ENCODE measurements at places on chromosomes 2 and 18. TPM values are rescaled to one million over a fixed set of nuclear protein-coding genes. Genes with fewer than 3 reads are reported as not detected.

DNA sequence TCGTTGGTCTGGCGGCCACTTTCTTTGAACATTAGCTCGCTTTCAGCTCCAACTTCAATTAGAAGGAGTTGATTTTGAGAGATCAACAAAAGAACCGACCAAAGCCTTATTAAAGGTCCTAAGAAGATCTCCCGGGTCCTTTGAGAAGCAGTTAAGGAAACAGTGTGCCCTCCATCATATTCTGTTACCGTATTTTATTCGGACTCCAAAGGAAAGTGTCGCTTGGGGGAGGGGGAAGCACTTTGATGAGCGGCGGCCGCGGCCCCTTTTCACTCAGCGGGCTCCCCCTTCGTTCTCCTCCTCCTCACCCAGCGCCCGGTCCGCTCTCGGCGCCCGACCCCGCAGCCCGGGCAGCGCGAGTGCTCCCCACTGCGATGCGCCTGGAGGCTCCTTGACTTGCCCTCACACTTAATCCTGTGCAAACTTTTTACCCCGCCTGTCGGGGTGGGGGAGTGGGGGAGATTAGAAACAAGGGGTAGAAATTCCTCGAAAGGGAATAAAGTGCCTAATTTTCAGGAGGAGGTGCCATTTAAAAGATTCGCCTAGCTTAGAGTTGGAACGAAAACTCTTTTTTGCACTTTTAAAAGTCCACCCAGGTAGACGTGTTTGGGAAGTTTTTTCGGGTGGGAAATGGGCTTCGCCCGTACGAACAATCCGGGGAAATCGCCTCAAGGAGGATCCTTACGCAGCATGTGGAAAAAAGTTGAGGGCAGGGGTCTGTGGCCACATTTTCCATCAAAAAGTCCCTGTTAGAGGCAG lies 1.2 kb upstream of the OTX1 start:
- peak; percentile 29 for DNase-seq

DNA sequence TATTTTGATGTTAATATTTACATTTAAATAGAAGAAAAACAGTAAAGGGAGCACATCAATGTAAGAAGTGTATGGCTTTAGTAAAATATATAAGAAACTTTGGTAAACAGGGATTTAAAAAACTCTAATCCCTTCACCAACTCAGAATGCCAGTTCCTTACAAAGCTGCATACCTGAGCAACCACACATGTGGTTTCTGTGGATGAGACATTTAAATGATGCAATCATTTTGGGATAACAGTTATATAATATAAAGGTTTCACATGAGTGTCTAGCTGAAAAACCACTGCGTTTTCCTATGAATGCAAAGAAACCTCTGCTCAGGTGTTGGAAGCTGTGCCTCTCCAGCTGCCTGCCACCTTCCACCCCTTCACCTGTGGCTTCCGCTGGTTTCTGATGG lies 209.1 kb upstream of the REV1 start:
- peak; percentile 77 for DNase-seq

DNA sequence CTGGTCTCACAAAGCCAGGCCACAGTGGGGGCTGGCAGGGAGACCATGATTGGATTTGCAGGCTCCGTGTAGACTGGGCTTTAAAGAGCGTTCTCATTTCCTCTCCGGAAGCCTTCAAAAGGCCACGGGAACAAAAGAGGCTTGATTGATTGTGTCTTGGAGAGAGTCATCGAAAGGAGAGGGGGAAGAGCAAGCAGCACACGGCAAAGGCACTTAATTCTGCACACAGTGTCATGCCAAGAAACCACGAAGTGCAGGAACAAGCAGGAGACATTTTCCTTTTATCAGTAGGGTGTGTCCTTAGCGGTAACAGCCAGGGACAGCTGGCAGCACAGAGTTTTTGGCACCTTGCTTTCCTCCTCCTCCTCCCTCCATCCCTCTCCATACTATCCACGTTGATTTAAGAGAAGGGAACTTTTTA lies 47.7 kb downstream of the GLI2 start:
- DNase-seq = peak; percentile 51

GRCh38 chr2:111118981-111119821 lies 1.5 kb upstream of the BCL2L11 start:
- DNase-seq = no peak

DNA sequence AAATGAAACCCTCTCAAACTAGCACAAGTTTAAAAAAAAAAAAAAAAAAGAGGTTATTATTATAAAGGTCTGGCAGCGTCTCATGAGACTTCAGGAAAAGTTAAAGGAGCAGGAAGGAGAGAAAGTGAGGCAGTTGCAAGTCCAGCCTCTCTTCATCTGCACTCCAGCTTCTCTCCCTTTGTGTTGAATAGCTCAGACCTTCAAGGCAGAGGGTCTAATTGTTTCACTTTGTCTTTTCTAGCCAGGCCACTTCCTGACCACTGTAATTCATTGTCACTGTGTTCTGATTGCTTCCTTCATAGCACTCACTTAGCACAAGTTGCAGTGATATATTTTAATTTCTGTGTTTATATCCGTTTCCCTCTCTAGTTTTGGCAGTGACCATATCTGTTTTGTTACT lies 99.9 kb downstream of the SPATS2L start:
- peak; percentile 57 for DNase-seq

- DNase-seq = no peak
Measured at GRCh38 chr2:1341404-1342120, 71.7 kb upstream of the TPO start.

GRCh38 chr18:32891797-32892196 lies 119.0 kb upstream of the KLHL14 start:
- DNase-seq = no peak

DNA sequence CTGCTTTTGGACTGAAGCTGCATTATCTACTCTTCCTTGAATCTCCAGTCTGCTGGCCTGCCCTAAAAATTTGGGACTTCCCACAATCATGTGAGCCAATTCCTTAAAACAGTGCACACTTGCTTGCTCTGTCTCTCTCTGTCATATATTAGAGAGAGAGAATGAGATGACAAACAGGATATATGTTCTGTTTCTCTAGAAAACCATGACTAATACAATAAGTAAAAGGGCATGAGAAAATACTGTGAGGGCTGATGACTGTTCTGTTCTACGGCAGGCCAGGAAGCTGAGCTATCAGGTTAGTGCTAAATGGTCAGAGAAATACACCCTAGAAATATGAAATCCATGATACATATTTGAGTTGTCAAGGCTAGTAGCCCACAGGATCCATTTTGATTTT lies 1896.8 kb upstream of the CELF4 start:
- peak; percentile 71 for DNase-seq

DNA sequence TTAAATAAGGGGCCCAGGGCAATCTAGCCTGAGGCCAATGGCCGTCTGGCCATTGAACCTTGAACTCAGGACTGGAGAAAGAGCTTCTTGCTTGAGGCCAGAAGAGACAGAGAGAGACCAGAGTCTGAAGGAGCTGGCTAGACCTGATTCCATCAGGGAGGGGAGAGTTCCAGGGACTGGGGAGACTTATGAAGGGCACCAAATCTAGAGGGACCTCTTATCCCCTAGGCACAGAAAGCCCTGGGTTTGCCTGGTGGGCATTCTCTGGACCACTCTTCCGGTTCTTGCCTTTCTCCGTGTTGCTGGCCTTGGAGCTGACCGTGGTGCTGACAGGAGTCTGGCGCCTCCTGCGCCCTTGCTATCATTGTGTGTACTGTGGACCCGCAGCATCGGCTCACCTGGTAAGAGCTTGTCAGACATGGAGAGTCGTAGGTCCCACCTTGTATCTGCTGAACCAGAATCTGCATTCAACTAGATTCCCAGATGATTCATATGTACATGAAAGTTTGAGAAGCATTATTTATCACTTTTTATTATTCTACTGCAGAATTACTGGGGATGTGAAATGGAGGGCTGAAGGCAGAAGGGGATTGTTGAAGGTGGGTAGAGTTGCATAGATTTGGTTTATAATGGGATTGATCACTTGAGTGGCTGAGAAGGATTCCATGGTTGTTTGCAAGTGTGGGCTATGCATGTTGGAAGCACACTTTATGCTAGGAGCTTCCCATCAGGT lies 4.3 kb upstream of the TRPM8 start:
- peak; percentile 36 for DNase-seq

DNA sequence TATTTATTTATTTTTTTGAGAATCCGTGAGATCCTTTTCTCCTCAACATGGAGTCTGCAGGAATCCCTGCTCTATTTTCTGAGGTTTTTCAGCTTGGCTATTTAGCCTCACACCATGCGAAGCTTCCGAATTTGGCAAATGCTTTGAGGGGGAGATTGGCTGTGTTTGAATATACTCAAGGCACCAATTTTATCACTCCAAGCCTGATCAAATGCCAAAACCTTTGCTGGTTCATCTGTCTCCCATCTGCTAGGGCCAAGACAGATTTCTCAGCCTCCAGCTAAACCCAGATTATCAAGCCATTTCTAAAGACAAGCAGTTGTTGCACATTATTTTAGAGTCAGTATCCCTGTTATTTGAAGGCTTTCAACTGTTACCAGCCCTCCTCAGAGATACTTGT lies 295.7 kb downstream of the XIRP2 start:
- DNase-seq = no peak

GRCh38 chr2:16005816-16006536 lies 65.6 kb downstream of the MYCN start:
- no peak for DNase-seq

DNA sequence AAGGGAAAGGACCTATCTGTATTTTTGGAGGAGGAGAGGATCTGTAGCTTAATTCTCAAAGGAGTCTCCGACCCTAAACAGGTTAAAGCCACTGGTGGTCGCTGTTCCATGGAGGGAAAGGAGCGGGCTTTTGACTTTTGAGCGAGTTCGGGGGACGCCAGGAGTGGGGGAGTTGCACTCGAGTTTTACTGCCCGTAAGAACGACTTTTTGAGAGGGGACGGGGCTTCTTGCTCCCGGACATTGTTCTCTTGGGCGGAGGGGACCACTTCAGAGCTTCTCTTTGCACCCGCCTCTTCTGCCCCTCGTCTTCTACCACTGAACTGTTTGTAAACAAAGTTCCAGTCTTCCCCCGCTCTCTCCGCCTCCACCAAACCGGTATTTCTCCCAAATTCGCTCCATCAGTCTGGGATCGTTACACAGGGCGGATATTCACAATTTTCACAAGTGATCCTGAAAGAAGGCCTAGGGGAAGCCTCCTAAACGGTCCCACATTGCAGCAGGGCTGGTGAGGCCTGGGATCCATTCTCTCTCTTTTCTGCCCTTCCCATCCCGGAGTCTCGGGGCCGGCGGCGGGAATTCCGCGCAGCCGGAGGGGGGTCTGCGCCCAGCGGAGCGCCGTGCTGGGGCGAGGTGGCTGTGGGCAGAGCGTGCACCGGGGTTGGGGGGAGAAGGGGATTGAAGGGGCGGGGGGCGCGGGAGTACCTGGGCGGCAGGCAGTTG lies 6.6 kb downstream of the DLX2 start:
- DNase-seq = peak; percentile 56

DNA sequence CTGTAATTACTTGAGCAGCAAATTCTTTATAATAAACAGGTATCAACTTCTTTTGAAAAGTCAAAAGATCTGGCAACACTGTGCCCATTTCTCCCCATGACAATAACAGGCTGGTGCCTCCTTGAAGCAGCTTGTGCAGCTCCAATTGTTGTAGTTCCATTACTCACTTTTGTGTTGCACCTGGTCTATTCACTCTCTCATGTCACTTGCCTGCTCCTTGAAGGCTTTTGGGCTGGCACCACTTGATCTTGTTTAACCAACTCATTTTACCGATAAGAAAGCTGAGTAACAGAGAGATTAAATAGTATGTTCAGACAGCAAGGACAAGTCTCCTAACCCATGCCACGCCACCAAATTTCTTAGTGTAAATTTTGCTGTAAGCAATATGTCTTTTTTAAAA lies 314.5 kb downstream of the OSR1 start:
- no peak for DNase-seq

GRCh38 chr2:178844269-178844668 lies 37.0 kb upstream of the TTN start:
- no peak for DNase-seq

DNA sequence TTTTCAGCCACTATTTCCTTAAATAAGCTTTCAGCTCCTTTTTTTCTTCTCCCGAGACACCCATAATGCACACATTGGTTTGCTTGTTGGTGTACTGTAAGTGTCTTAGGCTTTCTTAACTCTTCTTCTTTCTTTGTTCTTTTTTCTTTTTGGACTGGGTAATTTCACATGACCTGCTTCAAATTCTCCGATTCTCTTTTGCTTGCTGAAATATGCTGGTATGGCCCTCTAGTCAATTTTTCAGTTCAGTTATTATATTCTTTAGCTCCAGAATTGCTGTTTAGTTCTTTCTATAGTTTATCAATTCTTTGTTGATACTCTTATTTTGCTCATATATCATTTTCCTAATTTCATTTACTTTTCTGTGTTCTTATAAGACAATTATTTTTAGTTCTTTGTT lies 15.3 kb downstream of the FASTKD2 start:
- no peak for DNase-seq

GRCh38 chr2:7766088-7766722 lies 849.0 kb downstream of the RNF144A start:
- DNase-seq = no peak

Gene RAX
- not detected for total RNA-seq

Gene MC4R
- total RNA-seq = not detected

Gene REEP1
- total RNA-seq = 2.5 TPM

Gene KLHL29
- 0.67 TPM for total RNA-seq

Gene C2orf66
- not detected for total RNA-seq

Gene RTP5
- total RNA-seq = not detected

Gene RAMP1
- total RNA-seq = 35.8 TPM

Data from M059J (cell line).